Activated CD4-positive, alpha-beta T cell treated with anti-CD3 and anti-CD28 coated beads, Interleukin-2, amount 50 U/mL, for 24 hours (primary cell): ENCODE measurements at places on chromosomes 16 and 17.

DNA sequence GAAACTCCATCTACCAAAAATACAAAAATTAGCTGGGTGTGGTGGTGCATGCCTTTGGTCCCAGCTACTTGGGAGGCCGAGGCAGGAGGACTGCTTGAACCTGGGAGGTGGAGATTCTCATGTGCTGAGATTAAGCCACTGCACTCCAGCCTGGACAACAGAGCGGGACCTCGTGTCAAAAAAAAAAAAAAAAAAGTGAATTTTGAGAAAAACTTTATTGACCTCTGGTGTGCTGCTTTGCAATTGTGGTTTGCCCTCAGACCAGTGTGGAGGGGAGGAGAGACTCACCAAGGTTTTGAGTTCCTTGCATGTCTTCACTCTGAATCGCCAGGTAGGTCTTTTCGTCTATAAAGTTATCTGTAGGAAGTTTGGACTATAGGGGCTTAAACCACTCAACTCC lies 145.2 kb downstream of the CPPED1 start:
- DNase-seq = no peak

DNA sequence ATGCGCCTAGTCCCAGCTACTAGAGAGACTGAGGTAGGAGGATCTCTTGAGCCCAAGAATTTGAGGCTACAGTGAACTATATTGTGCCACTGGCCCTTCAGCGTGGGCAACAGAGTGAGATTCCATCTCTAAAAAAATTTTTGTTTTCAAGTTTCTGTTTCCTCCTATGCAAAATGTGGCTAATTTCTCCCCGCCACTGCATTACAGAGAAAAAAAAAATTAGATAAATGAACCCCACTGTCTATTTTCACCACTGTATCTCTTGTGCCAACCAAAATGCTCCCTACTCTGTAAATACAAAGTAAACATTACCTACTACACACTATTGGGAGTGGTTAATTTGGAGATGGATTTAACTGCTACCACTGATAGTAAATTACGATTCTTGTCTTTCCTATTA lies 2.0 kb downstream of the MARF1 start:
- DNase-seq = no peak

DNA sequence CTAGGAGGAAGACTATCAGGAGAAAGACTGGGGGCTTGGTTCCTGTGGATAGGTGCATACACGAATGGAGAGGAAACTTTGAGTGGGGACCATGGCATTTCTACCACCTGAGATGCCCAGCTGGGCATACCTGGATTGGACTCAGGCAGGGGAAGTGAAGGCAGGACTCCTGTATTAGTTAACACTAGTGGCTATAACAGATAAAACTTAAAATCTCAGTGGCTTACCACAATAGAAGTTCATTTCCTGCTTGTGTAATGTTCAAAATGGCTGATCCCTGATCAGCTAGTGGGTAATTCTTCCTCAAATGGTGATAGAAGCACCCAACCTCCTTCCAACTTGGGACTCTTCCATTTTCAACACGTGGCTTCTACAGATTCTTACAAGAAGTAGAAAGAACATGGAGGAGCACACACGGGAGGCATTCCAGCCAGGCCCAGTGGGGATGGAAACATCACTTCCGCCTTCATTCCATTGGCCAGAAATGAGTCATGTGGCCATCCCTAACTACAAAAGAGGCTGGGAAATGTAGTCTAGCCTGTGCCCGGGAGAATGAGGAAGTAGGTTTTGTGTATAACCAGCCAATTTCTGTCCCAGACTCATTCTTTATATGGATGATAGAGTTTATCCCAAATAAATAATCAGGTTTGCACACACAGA lies 112.1 kb downstream of the UTP18 start:
- DNase-seq = no peak

DNA sequence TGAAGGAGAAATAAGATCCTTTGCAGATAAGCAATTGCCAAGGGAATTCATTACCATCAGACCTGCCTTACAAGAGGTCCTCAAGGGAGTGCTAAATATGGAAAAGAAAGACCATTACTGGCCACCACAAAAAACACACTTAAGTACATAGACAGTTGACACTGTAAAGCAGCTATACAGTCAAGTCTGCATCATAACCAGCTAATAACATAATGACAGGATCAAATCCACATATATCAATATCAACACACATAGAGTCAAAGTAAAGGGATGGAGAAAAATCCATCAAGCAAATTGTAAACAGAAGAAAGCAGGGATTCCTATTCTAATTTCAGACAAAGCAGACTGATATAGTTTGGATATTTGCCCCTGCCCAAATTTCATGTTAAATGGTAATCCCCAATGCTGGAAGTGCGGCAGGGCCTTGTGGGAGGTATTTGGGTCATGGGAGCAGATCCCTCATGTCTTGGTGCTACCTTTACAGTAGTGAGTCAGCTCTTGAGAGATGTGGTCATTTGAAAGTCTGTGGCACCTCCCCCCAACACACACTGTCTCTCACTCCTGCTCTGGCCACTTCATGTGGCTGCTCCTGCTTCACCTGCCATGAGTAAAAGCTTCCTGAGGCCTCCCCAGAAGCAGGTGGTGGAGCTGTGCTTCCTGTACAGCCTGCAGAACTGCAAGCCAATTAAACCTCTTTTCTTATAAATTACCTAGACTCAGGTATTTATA lies 32.8 kb downstream of the TANC2 start:
- DNase-seq = no peak

DNA sequence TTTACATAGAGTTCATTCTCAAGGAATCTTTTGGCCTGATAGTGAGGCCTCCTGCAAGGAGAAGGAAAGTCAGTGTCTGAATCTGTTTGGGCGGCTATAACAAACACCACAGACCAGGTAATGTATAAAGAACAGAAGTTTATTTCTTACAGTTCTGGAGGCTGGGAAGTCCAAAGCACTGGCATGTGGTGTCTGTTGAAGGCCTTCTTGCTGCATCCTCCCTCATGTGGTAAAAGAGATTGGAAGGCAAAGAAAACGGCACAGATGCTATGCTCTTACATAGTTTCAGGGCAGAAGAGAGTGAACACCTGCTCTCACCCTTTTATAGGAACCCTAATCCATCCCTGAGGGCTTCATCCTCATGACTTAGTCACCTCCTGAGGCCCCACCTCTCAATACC lies 31.2 kb upstream of the DNAJA2 start:
- DNase-seq = no peak
